ENCODE measurements at places on chromosomes 16 and 17.

DNA sequence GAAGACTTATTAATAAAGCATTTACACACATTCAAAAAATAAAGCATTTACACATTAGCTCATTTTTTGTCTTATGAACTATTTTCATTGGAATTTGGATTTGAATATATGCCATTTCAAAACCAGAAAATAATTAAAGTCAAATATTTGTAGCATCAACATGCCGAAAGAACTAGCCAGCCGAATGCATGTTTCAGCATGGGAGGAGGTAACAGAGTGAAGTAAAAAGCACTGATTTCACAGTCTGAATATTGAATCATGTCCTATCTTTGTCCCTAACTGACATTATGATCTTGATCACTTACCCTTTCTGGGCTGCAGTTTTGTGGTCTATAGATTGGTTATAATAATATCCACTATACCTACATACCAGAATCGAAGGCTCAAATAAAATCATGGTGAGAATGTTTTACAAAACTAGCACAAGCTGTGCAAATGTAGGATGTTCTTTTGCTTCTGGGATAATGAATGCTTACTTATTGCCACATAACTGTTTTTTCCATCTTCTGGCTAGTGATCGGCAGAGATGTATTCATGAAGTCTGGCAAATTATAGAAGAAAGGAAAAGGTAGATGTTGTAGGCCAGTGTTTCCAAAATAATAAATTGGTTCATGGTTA is 84.7 kb downstream of the TUBD1 start:
- no peak for DNase-seq

DNA sequence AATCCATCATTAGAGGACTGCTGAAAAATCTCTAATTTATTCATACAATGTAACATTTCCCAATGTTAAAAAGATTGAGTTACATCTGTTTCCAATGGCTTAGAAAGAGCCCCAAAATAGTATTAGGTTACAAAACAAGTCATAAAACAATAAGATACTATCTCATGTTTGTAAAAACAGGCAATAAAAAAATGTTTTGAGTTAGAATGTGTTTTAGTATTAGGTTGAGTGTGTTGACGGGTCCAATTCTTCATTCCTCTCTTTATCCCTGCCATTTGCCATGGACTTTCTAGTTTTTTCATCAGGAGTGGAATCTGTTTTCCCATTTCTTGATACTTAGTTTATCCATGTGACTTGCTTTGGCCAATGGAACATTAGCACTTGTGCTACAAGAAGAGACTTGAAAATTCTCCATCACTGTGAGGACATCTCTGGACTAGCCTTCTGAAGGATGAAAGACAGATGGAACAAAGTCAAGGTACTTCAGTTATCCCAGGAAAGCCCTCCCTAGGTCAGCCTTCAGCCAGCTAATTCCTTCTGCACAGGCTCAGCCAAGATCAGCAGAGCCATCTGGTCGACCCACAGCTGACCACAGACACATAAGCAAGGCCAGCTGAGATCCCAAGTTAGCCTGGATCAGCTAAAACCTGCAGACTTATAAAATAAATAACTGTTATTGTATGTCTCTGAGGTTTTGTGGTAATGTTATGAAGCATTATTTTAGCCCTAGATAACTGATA is 83.3 kb downstream of the HS3ST3A1 start:
- DNase-seq, result peak; percentile 27

- DNase-seq, result no peak
These were observed 24.9 kb upstream of the DBNDD1 start for GRCh38 chr16:90044111-90044551.

GRCh38 chr16:63717806-63718205 is 1404.1 kb downstream of the CDH11 start:
- DNase-seq, result no peak

Data from CMK (cell line).